ENCODE measurements at places on chromosomes 6 and 20.
A peak's percentile ranks its signal among the peaks of the same experiment; 100 is the strongest.

DNA sequence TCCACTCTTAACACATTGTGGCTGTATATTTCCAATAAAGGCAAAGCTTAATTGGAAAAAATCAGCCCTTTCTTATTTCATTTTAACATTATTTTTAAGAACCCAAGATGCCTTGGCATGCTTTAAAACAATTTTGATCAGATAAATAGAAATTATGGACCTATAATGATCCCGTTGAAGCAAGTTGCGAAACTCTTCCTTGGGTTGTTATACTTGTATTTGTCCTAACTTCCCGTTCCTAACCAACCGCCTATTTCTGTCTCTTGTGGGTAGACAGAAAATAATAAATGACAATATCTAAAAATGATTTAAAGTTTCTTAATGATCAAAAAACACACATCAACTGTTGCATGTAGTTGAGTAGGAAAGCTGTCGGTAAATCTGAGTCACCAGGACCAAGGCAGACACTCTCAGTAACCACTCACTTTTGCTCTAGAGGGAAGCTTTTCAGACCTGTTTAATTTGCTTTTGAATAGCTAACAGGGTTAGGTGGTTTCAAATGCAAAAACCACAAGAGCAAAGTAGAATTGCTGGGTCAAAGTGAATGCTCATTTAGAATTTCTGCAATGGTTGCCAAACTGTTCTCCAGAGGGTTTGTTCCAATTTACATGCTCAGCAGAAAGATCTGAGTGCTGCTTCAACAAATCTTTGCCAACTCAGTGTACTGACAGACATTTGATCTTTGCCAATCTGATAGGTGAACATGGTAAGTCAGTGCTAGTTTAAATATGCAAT is 34.2 kb upstream of the KCNK5 start:
- no peak for DNase-seq

- no peak for DNase-seq
Measured at GRCh38 chr6:21263531-21264287, 329.8 kb upstream of the SOX4 start.

DNA sequence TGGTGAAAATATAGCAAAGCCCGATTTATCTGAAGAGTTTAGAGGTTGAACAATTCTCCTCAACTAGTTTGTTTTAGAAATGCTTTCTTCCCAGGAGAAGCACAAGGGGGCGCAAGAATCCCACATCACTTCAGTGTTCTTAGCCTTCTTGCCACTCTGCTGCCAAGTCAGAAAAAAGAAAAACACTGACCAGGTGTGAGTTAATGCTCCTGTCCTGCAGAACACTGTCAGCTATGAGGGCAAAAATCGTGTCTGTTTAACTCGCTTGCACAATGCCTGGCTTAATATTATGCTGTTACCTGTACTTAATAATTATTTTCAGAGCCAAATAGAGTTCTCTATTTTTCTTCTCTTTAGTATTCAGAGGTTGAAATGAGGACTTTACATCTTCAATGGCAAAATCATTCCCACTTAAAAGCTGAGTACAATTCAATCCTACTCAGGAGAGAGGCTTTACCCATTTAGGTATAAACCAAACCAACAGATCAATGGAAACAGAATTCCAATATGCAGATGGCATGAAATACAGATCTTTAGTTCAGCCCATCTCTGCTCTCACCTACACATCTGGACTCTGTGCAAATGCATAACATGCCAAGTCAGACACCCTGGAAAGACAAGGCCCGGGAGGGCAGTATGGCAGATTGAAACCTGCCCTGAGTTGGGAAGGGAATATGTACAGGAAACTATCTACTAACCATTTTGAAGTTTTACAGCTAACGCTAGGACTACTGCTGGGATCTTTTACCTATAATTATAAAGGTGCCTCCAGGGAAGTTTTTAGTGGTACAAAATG is 71.4 kb upstream of the TULP1 start:
- peak; percentile 57 for DNase-seq

GRCh38 chr6:22530506-22530905 is 38.9 kb upstream of the HDGFL1 start:
- DNase-seq, result no peak

DNA sequence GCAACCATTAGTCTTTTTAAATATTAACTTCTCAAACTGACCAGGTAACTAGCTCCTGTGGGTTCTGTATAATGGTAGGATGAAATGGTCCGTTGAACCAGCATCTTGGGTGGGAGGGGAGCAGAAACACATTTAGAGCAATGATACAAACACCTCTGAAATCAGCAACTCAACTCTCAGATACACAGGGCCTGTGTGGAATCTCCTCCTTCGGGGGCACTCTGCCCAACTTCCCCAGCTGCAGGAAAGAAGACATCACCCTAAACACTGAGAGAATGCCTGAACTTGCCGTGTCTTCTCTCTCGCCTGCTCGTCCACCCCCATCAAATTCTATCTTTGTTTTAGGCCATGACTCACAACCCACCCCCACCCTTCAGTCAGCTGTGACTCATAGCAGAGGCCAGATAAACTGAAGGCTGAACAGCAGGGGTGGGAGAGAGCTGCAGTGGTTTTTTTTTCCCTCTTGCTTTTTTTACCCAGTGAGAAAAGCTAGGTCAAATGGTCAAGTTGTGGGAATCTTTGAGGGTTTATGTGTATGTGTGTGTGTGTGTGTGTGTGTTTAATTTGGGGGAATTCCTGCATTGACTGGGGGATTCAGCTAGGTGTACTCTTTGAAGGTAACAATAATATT is 593.4 kb upstream of the JAG1 start:
- DNase-seq, result no peak

DNA sequence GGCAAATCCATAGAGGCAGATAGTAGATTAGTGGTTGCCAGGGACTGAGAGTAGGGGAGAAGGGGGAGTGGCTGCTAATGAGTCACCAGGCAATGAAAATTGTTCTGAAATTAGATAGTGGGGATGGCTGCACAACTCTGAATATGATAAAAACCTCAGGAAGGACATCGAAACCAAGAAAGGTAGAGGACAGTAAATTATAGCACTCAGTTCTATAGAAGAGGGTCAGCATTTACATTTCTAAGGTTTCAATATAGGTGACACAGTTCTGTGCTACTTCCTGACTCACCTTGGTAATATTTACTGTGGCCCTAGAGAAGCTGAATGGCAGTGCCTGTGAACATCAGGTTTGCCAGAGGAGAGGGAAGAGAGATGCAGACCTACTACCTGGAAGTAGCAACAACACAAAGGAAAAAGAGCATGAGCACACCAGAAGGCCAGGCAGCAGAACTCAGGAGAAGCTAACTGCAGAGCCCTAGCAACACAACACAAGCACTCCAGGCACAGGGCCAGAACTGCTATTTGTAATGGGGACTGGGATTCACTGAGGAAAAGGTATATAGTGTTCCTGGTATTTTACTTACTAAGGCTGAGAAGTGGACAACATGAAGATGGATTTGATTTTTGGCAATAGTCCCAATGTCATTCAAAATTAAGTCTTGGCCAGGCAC is 75.9 kb downstream of the PLCG1 start:
- DNase-seq, result no peak

GRCh38 chr6:17703256-17703694 is 3.5 kb downstream of the NUP153 start:
- DNase-seq, result no peak

DNA sequence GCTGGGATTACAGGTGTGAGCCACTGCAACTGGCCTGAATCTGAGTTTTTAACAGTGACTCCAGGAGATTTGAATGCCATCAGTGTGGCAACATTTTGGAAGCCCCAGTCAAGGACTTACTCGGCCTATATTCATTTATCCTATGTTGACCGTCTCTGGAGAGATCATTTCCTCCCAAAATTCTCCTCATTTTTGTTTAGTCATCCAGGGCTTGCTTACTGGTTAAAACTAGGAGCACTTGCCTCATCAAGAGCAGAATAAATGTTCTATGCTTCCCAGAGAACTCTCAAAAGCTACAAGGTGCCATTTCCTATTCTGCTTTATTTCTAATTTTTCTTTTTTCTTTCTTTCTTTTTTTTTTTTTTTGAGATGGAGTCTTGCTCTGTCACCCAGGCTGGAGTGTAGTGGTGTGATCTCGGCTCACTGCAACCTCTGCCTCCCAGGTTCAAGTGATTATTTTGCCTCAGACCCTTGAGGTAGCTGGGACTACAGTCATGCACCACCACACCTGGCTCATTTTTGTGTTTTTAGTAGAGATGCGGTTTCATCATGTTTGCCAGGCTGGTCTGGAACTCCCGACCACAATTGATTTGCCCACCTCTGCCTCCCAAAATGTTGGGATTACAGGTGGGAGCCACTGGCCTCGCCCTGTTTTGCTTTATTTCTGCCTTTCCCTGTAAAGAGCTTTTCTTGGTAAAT is 23.4 kb upstream of the TRIM27 start:
- DNase-seq, result no peak
